ENCODE measurements at places on chromosomes 2 and 18.

DNA sequence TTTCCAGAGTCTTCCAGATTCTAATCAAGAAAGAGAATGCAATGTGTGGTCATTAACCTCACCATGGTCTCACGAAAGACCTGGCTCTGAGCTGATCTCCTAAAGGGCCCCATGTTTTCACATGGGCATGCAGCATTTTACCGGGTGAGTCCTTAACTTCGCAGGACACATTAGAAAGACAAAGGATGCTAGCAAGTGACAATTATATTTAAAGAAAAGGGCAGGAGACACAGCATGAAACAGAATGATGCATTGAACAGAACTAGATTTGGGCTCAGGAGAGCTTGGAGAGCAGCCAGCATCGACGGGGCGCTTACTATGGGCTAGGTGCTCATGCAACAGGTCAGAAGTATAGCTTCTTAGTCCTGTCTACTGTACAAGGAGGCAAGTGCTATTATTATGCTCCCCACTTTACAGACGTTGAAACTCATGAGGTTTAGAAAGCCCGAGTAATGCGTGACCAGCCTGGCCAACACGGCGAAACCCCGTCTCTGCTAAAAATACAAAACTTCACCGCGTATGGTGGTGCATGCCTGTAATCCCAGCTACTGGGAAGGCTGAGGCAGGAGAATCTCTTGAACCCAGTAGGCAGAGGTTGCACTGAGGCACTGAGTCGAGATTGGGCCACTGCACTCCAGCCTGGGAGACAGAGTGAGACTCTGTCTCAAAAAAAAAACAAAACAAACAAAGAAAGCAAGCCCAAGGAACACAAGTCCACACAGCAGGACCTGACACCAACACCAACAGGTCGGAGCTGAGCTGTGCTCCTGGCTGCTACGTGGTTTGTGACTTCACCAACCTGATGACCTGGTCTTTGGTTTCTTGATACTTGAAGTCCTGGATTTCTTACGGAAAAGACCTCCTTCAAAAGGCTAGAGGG is 16.1 kb downstream of the MBP start:
- no peak for DNase-seq

DNA sequence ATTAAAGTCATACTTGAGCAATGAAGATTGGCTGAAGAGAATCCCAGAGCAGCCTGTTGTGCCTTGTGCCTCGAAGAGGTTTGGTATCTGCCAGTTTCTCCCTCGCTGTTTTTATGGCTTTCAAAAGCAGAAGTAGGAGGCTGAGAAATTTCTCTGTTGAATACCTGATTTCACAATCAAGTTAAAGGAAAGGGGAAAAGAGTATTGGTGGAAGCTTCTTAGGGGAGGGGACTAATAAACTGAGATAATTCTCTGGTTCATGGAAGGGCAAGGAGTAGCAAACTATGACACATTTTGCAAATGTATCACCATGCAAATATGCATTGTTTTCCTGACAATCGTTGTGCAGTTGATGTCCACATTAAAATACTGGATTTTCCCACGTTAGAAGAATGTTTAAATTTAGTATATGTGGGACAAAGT is at the start of gene IL1B:
TSS of gene IL1B (minus strand) at position 85 of the 423 bp plus-strand sequence. CDS start 550 bp downstream, outside the sequence.
- DNase-seq, result peak; percentile 87

DNA sequence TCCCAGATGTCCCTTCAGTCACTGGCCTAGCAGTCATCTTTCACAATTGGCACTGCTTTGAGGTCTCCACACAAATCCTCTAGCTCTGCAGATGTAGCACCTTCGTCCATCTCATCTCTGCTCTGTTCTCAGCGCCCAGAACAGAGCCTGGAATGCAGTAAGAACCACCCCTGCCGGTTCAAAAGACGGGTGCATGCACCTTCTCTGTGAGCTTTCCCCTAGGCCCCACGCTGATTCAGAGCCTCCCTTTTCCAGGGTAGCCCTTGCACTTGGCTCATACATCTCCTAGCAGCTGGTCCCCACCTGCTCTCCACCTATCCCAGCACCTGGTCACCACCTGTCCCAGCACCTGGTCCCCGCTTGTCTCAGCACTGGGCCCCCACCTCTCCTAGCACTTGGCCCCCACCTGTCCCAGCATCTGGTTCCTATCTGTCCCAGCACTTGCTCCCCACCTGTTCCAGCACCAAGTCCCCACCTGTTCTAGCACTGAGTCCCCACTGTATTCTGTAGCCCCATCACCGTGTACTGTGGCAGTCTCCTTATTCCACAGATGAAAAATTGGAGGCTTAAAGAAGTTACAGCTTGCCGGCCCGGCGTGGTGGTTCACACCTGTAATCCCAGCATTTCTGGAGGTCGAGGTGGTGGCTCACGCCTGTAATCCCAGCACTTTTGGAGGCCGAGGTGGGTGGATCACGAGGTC is 4.7 kb upstream of the KCNF1 start:
- DNase-seq, result no peak

- peak; percentile 1 for DNase-seq
Observed at GRCh38 chr2:227147023-227147422, 17.0 kb downstream of the COL4A4 start.

DNA sequence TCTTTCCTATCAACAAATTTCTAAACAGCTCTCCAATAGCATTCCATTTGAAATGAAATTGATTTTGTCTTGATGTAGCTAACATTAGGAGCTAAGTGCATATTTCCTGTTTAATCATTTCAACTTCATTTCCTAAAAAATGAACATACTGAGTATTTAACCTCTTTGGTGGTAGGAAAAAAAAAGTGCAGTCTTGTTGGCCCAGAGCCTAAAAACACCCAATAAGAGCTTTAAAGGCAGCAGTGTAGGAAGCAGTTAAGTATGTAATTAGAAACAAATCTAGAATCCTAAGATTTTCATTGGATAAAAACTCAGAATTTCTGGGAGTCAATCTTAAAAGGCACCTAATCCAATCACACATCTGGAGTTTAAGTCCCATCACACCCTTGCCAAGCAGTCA is 71.0 kb upstream of the RBMS1 start:
- DNase-seq, result no peak

- peak; percentile 2 for DNase-seq
Observed at GRCh38 chr2:88521445-88522073, 69.1 kb upstream of the FOXI3 start.
